ENCODE measurements at places on chromosomes 6 and 20.
A peak's percentile ranks its signal among the peaks of the same experiment; 100 is the strongest.

- no peak for DNase-seq
Observed at GRCh38 chr20:54127855-54128574, 45.8 kb downstream of the CYP24A1 start.

DNA sequence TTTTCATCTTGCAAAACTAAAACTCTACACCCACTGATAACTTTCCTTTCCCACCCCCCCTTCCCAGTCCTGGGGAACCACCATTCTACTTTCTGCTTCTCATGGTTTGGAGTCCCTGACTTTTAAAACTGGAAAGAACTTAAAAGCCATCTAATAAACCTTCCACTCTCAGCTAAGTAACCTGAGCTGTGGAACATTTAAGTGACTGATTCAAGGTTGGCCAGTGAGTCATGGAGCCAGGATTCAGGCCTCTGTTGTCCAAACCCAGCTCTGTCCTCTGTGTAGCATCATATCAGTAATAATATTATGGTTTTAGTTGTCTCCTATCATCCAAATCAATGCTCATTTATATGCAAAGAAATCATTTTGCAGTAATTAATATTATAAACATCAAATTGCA is 176.0 kb upstream of the NT5E start:
- no peak for DNase-seq

DNA sequence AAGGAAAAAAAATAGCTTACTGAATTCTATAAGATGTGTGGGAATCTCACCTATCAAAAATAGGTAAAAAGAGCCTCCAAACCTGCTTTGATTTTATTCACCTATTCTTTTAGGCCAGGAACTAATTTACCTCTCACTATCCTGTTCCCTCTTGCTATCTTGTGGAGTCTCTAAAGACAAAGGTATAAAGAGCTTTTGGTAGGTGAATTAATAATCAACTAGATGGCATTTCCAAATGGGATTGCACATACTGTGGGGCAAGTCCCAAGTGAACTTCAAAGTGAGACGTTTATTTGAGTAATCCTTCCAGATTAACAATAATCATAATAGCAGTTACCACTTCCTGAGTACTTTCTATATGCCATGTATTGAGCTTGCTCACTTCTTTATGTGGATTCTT is 2.8 kb downstream of the FAM8A1 start:
- DNase-seq = no peak

- no peak for DNase-seq
Observed at GRCh38 chr6:5151955-5152401, 66.8 kb downstream of the PPP1R3G start.

- DNase-seq = no peak
Observed at GRCh38 chr20:54025251-54025771, 45.1 kb downstream of the BCAS1 start.

GRCh38 chr6:120352491-120352890 is 981.8 kb downstream of the TBC1D32 start:
- no peak for DNase-seq

DNA sequence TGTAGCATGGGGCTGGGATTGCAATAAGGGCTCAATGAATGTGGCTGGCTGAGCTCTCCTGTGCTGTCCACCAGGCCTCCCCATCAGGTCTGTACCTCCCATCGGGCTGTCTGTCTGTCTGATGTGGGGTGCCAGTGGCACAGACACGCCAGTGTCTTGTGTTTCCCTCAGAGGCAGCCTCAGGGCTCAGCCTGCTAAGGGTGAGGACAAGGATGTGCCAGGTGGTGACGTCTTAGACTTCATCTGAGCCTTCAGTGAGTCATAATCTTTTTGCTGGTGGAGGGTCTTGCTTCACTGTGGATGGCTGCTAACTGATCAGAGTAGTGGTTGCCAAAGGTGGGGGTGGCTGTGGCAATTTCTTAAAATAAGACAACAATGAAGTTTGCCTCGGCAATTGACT is 194.7 kb downstream of the NRN1 start:
- no peak for DNase-seq

- DNase-seq = no peak
Observed at GRCh38 chr6:34521463-34522285, 34.5 kb downstream of the SPDEF start.

- DNase-seq = no peak
Observed at GRCh38 chr20:50037123-50037522, 54.3 kb downstream of the SNAI1 start.

DNA sequence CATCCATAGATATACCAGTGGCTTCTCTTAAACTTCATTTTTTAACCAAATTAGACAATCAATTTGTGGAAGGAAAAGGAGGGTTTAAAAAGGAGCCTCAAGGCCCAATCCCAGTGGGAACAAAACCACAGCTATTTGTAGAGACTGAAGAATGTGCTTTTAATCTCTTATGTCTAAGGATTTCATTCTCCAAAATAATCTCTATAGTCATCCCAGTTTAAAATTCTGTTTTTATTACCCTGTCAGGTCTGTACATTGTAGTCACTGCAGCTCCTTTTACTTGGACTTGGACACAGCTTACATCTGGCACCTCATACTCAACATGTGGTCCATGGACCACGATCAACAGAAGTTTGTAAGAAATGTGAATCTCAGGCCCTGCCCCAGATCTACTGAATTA is 152.1 kb upstream of the STMND1 start:
- DNase-seq = no peak

DNA sequence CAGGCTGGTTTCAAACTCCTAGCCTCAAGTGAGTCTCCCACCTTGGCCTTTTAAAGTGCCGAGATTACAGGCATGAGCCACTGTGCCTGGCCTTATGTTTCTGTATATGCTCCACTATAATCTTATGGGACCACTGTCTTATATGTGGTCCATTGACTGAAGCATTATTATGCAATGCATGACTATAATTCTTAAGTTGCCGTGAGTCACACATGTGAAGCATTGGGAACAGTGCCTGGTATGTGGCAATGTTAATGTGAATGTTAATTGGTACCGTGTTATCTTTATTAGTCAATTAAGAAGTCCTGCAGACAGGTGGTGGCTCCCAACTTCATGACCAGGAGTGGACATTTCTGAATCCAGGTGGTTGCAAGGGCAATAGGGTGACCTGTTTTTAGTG is 14.7 kb upstream of the ASXL1 start:
- no peak for DNase-seq

GRCh38 chr6:37507077-37507476 is 7.4 kb upstream of the CCDC167 start:
- no peak for DNase-seq

DNA sequence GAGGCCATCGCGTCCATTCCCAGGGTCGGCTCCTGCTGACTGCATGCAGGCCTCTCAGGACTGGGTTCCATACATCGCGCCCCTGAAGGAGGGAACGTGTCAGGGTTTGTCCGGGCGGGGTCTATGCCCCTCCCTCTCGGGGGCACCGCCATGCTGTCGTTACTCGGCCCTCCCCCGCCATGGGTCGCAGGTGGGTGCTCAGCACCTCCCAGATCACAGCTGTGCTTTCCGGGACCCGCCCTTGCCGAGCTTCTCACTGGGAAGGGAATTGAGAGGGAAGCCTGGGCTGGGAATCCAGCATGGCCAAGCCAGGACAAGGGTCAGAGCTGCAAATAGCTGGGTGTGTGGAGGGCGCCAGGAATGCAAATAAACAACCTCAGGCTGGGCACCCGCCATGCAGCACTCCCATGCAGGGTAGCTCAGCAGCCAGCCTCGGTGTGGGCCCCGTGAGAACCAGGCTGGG is at the start of gene FRMD1:
Gene FRMD1, minus strand, starts transcription at position 270 of the 463 bp plus-strand sequence. Its CDS starts 118 bp downstream, at position 152.
- peak; percentile 51 for DNase-seq

DNA sequence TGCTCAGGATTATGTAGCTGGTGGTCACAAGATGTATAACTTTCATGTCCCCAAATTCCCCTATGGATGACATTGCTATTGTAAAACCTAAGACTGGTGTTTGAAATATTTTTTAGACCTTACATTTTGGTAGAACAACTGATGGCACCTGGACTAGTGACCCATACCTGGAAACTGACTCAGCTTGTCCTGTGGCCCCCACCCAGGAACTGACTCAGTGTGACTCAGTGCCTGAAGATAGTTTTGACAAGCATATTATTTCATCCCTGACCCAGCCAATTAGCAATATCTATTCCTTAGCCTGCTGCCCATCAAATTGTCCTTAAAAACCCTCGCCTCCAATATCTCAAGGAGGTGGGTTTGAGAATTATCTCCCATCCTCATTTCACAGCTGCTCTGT is 90.9 kb upstream of the GRIK2 start:
- DNase-seq = no peak

- DNase-seq = no peak
Observed at GRCh38 chr6:133681891-133682290, 207.0 kb upstream of the TCF21 start.

GRCh38 chr6:137349856-137350830 is 131.0 kb upstream of the IFNGR1 start:
- no peak for DNase-seq

DNA sequence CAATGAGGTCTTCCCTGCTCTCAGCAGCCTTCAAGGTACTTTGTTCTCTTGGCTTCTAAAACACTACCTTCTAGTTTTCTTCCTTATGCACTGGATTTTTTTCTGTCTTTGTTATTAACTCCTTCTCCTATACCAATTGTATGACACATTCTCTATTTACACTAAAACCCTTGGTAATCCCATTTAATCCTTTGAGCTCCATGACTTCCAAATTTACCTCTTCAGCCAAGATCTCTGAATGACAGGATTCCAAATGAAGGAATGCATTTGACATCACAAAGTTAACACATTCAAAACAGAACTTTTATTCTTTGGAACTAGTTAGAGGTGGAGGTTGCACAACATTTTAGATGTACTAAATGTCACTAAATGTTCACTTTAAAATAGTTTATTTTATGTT is 86.6 kb upstream of the SAMD5 start:
- DNase-seq = no peak

DNA sequence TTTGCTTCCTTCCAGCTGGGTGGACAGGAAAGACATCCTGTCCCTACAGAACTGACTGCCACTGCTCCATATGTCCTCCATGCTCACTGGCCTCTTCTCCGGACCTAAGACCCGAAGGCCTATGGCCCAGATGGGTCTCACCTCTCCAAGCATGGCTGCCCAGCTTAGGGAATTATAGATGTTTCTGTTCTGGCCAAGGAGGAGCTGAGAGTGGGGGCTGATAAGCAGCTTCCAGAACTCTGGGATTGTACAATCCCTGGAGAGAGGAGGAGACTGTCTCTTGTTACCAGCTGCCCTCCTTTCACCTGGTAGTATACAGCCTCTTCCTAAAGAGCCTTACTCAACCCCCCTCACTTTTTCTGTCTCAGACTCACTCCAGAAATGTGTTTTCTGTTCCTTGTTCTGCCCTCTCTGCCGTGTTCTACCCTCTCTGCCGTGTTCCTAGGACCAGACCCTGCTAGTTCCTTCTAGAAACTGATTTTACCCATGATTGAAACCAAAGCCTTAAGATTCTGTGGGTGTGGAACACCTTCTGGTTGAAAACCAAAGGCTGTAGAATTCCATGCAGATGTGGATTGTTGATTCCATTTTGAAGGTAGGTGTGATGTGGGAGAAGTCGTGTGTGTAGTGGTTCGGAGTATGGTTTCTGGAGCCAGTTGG is 28.7 kb downstream of the ANKS1A start:
- DNase-seq = no peak

DNA sequence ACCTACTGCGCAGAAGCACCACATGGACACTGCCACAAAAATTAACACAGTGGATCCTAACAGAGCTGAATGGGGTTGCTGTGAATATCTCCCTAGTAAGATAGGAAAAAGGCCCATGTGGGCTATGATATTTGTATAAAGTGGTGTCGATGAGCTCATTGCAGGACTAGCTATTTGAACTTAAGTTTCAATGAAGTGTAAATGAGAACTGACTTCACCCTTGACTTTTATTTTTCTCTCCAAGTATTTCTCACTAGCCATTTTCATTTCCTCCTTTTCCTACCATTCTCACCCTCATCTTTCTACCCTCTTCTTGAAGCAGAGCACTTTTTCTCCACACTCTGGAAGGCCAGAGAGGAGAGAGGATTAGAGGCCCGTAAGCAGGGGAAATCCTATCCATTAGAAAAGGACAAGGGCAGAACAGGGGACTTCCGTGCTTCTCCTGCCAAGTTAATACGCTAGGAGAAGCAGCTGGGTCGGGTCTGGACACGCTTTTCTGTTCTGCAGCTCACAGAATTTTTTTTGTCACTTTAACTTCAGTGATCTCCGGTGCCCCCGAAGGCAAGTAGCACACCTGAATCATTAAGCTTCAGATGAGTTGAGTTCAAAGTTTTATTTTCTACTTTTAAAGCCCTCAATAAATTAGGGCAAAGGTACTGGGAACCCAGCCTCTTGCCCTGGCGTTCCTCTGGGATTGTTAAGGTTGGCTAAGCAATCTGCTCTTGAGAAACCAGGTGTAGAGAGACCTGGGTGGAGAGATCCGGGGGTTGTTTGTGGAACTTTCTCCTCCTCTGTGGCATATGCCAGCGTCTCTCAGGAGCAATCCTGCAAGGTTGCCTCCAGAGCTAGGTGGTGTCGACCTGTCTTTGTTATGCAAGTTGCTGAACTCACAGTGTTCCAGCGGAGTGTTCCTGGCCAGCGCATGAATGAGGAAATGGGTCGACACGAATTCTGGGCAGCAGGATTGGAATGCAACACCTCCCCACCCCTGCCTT is 56.2 kb upstream of the ARID1B start:
- DNase-seq = peak; percentile 45

GRCh38 chr6:154156135-154156896 is 117.3 kb downstream of the OPRM1 start:
- peak; percentile 55 for DNase-seq

- DNase-seq = no peak
Observed at GRCh38 chr6:72219536-72219935, 333.2 kb downstream of the RIMS1 start.

DNA sequence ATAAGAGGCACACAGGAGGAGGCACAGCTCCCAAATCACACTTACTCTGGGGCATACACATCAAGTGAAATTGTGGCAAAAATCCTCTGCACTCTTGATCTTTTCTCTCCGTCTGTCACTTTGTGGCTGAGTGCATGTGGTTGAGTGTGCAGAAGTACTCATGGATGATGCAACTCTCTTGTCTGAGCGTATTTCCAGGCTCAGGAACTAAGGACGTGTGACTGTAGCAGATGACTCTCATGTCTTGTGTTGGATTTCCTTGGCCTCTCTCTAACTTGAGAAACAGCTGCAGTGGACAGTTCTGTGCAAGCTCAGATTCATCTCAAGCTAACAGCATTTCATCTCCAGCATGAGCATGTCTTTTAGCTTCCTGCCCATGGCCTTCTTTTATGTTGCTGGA is 245.4 kb upstream of the FLRT3 start:
- DNase-seq = no peak

DNA sequence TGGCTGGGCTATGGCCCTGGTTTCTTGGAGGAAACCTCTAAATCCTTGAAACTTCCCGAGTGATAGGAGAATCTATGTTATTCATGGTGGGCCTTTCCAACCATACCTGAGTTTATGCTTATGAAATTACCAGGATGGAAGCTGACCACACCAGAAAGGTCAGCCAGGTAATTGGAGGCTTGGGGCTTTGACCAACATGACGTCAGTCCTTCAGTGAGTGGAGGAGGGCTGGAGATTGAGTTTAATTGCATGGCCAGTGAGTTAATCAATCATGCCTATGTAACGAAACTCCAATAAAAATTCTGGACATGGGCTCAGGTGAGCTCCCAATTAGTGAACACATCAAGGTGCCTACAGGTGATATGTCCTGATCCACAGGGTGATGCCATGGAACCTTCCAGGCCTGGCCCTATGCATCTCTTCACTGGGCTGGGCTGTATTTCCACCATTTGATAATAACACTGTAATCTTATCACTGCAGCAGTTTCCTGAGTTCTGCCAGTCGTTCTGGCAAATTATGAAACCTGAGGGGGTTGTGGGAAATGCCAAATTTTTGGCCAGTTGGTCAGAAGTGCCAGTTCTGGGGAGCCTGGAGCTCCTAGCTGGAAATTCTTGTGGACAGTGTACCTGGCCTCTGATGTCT is 106.5 kb downstream of the CDH26 start:
- no peak for DNase-seq

GRCh38 chr6:85892346-85892745 is 249.7 kb upstream of the SYNCRIP start:
- DNase-seq = no peak

All from femur (tissue), 1 donor.